ENCODE measurements at places on chromosomes 1 and 21. TPM values are rescaled to one million over a fixed set of nuclear protein-coding genes. Genes with fewer than 3 reads are reported as not detected.
A peak's percentile ranks its signal among the peaks of the same experiment; 100 is the strongest.

DNA sequence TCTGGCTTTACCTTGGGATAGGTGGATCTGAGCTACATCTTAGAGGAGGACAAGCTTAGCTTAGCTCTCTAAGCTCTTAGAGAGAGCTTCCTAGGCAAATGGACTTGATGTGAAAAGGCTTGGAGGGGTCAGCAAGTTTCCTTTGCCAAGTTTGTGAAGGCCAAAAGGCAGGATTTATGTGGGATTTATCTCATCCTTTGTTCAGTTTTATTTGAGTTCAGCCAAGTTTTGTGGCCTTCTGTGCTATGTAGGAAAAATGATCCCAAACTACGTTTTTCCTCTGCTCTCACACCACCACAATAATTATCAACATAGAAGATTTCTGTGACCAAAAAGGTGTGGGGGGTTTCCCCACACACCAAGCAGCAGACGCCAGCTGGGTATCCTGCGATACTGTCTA lies 26.0 kb upstream of the RNF11 start:
- no peak for DNase-seq

DNA sequence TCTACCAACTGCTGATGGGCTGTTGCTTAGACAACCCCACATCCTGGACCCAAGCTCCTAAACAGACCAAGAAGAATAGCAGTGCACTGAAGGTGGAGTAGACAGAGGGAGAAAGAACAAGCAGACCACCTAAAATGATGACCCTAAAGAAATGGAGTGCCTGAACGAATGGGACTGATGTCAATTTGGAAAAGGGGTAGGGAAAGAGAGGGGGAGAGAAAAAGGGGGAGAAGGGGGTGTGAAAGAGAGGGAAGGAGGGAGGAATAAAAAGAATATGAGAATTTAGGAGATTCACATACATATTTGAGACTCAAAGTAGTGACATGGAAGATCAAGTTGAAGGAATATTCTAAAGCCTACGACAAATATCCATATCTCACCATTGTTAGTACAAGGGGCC lies 144.4 kb upstream of the DUSP10 start:
- no peak for DNase-seq

- DNase-seq, result no peak
These were observed 481.6 kb downstream of the PLPP3 start for GRCh38 chr1:56097713-56098112.

DNA sequence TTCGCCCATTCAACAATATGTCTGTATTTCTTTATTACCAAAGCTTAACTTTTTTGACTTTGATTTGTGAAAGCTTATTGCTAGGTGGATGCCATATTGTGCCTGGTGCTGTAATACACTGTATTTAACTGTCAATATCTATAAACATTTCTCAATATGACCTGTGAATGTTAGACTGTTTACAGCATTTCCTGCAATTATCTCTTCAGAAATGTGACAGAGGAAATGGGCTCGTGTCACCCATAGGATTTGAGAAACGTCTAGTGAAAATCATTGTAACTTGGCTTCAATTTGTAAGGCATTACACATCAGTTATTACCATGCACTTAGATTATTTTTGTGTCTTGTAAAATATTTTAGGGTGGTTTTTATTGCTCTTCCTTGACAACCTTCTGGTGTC lies 237.8 kb upstream of the ADGRL2 start:
- no peak for DNase-seq

- no peak for DNase-seq
These were observed 19.6 kb upstream of the DMRTB1 start for GRCh38 chr1:53439337-53440207.

DNA sequence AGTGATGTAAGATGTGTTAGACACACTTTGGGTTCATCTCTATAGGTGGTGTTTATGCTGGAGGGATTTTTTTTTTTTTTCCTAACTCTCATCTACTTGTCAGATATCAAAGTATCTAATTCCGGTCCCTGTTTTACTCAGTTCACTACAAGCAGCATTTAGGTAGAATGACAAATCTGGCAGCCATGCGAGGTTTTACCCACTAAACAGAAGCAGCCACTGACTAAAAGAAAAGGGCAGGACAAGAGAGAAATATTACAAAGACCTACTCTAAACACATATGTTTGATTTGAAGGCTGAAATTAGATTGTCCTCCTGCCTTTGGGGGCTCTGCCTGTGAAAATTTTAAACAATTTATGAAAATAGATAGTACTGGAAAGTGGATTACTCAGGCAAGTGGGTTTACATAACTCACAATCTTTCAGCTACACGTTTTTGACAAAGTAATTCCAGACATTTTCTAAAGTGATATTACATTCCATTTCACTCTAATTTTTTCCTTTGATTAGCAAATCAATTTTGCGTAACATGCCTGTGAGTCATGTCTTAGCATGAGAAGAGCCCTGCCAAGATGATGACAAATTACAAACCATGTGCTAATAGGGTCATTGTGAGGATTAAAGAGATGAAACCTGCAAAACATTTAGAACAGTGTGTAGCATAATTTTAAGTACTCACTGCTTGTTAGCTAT lies 172.6 kb downstream of the PLA2G4A start:
- DNase-seq, result no peak

PKLR gene
- not detected for total RNA-seq

ZNF648 gene
- 0.07 TPM for total RNA-seq

DNA sequence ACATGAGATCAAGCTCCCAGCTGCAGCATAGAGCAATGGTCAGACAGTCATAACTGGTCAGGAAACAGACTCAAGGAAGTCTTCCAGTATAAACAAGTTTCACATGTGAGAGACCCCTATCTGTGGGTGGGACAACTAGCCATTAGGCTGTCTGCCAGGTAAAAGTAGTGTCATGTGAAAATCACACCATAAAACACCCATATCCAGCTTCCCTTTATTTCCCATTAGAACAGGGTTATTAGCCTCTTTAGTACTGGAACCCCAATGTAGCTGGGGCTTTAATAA lies 426.7 kb downstream of the KCNT2 start:
- DNase-seq, result no peak

GPR153 gene
- 0.62 TPM for total RNA-seq

NCAM2 gene
- total RNA-seq, result not detected

DNA sequence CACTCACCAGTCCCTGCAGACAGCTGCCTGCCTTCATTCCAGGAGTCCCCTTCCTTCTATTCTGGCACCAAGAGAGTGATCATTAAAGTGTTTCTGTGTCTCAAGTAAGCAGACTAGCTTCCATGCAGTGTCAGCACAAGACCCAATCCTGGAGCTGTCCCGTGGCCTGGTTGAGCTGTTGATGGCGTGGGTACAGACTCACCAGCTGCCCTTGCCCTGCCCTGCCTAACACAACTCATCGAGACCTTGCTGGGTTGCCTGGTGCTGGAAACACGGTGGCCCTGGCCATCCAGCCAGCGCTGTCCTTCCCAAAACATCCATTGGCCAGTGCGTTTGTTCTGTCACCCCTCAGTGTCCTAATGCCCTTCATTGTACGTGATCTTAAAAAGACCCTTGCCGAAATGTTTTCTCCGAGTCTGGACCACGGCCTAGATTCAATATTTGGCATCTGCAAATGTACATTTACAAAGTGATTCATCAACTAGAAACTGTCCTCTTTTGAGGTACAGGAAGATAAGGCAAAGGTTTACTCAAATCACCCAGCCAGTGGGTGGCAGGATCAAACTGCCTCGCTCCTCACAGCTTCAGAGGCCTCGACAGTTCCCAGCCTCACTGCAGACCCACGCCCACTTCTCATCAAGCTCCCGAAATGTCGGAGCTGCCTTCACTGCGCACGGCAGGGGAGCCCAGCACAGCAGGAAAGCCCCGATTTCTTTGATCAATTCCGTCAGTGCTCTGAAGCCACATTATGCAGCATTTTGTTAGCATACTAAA lies 494.2 kb downstream of the KIF26B start:
- DNase-seq, result peak; percentile 22

GRCh38 chr1:21673277-21673780 lies 4.2 kb upstream of the RAP1GAP start:
- no peak for DNase-seq

GRCh38 chr1:103341377-103341880 lies 184.1 kb upstream of the RNPC3 start:
- DNase-seq, result no peak
